ENCODE measurements at places on chromosomes 7 and 10.
A peak's percentile ranks its signal among the peaks of the same experiment; 100 is the strongest.

DNA sequence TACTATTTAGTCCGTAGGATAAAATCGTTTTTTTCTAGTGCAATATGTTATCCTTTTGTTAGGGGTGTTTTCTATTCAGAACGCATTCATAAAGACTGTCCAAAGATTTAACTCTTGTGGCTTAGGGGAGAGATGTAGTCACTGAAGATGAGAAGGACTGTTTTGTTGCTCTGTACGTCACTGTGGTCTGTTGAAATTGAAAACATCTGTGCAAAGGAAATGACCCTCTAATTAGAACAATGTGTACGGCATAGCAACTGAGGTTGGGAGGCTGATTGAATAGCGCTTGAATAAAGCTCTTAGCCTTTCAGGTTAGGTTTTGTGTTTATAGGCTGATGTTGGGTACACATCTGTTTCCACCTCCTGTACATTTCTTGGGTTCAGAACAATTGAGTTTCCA is 453.4 kb upstream of the AKR1E2 start:
- DNase-seq, result peak; percentile 91

- DNase-seq, result no peak
Measured at GRCh38 chr10:117237401-117237991, 3.4 kb upstream of the SLC18A2 start.

DNA sequence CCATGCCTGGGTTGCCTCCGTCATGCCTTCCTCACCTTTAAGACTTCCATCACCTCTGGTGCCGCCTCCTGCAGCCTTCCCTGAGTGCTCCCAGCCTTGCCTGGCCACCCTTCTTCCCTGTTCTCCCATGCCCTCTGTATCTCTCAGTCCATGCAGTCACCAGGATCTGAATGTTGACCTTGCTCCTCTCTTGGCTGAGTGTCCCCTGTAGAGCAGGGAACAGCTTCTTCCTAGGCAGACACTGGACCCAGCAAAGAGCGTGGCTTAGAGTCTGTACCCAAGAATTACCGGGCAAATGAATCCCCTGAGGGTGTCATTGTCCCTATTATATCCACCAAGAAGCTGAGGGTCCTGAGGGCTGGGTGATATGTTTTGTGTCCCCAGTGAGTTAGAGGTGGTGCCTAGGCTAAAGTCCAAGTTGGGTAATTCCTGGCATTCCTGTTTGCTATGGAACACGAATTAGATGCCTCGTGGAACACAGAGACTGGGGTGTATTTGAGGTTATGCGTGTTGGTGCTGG is 505.6 kb downstream of the RPS24 start:
- DNase-seq, result no peak

DNA sequence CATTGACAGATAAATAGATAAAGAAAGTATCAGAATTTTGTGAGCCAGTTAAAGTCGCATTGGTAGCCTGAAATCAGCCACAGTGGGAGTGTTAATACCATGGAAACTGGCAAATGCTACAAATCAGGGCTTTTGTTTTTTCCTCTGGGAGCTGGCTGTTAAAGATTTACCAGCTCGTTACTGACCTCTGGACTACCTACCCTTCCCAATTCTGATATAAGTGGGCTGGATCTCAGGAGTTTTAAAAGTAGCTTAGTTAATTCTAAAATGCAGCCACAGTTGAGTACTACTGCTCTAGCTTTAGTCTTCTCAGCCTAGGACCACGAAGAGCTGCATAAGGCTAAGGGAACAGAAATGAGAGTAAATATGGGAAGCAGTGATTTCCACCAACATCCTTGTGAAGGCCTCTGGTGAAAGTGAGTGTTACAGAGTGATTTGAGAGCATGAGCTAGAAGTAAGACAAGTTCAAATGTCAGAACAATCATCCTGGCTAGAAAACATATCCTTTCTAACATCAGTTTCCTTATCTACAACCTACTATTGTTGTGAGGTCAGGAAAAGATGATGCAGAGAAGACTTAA is 53.2 kb downstream of the A1CF start:
- DNase-seq, result no peak

DNA sequence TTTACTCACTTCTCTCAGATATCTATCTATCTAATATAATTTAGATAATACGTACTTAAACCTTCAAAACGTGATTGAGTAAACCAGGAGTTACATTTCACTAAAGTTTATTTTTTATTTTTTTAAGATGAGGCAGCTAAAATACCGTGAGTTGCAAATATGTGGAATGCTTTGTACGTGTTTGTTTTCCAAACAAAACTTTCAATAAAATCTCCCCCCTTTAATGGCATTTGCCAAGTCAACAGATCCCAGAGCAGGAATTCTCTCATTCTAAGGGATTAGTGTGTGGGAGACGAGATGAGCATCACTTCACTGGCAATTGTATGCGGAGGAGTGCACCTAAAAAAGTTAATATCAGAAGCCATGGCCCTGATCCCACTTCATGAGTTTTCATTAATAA is 53.7 kb upstream of the MAGI2 start:
- no peak for DNase-seq

DNA sequence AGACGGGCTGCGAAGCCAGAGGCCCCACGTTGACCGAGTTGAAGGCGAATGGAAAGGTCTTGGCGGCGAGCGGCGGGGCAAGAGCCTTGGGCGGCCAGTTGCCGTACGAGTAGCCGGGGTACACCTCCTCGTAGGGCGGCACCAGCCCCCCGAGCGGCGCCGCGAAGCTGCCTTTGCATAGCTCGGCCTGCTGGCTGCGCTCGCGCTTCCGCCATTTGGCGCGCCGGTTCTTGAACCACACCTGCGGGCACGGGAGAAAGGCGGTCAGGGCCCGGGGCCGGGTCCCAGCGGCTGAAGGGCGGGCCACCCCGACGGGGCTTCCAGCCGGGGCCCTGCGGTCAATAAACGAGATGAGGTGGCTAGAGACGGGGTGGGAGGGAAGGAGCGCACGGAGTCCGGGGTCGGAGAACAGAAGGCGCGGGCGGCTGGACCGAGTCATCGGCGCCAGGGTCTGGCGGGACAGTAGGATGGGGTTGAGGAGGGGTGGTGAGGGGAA is 4.8 kb downstream of the ELOVL3 start:
- DNase-seq, result no peak

DNA sequence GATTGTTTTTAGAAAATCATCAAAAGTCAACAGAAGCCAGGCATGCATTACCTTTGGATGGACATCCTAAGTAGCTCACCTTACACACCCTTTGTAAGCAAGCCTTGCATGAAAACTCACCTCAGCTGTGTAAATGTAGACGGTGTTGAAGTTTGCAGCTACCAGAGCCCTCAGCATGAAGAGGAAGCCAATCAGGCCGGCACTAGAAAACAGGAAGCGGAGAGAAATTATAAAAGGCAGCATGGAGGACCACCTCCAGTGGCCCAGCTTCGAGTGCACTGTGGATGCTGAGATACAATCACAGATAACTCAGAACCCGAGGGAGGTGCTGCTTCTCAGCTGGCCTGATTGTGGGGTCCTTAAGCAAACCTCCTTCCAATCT is 75.3 kb downstream of the SVOPL start:
- DNase-seq, result no peak

- no peak for DNase-seq
Measured at GRCh38 chr10:79433324-79434222, 11.9 kb downstream of the ZCCHC24 start.

DNA sequence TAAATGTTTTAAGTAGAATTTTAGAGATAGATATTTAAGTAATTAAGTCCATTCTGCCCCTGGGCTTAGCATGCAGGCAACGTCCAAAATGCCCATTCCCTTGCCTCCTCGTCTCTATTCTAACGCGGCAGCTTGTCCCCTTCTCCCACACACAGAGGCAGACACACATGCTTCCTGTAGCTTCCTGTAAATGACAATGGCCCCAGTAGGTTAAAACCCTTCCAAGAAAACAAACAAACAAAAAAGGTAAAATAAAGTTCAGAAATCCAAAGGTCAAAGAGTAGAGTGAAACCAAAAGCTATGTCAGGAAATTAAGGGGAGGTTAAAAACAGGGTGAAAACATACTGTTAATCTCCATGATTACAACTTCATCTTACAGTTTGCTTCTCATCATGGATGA is 857.6 kb downstream of the GATA3 start:
- DNase-seq, result no peak

DNA sequence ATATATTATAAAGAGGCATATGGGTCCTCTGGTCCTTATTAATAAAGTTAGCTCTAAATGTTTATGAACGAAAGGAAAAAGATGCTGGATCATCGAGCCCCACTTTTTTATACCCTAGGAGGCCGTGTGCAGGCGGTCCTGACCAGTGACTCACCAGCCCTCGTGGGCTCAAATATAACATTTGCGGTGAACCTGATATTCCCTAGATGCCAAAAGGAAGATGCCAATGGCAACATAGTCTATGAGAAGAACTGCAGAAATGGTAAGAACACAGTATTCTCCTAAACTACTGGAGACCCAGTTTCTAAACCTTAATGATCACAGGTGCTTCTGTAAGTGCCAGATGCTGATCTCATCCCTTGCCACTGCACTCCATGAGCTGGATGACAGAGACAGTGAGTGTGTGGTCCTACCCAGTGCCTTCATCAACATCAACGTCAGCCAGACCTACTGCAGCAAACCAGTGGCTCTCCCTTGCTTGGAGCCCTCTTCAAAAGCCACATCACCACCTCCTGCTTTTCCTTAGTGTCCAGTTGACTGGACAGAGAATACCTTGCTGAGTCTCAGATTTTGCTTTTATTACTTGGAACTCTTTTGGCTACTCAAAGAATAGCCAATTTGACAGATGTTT is 7.6 kb downstream of the GPNMB start:
- no peak for DNase-seq

DNA sequence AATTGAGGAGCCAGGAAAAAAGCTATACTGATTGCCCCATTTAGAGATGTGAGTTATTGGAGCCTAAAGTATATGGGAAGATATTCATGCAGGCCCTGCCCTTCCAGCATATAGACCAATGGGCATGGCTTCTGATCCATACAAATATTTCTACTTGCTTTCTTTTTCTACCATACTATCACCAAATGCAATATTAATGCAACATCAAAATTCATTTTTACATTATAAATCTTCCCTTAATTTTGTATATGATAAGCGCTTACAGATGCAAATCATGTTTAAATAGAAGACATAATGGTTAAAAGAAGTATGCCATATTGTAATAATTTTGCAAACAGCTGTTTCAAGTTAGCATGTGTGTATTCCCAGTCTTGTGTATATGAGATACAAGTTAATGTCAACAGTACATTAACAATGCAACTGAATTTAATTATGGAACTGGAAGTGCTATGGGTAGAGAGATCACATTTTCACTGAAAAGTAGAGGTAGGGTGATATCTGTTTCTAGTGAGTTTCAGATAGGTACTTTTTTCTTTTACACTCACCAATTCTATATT is 24.6 kb upstream of the WNT16 start:
- no peak for DNase-seq

DNA sequence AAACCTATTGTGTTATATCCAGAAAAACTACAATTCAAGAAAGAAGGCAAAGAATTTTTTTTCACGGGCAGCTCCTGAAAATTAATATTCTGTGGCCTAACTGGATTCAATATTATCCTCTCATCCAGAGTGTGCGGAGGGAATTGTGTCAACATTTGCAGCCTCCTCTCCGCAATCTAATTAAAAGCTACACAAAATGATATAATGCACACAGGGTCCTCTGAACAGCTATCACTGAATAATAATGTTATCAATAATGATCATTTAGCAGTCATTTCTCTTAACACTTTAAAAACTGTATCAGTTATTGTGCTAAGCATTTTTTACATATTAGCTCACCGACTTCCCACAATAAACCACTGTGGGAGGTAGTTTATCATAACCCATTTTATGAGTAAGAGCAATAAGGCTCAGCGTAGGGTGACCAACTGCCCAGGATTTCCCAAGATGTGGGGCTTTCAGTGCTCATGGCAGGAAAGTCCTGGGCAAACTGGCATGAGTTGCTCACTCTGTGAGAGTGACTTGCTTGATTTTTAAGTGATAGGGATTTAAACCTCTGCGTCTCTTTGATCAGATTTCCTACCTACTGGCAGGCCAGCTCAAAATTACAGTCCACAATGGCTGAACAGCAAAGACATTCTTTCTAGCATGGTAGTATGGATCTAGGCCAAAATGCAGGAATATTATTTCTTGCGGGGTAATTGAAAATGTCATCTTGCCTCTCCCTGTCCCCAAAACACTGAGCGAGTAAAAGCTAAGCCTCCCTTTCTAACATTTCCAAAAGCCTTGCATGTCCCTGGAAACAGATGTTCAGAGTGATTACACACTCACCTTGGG is 65.7 kb downstream of the AOAH start:
- peak; percentile 76 for DNase-seq

DNA sequence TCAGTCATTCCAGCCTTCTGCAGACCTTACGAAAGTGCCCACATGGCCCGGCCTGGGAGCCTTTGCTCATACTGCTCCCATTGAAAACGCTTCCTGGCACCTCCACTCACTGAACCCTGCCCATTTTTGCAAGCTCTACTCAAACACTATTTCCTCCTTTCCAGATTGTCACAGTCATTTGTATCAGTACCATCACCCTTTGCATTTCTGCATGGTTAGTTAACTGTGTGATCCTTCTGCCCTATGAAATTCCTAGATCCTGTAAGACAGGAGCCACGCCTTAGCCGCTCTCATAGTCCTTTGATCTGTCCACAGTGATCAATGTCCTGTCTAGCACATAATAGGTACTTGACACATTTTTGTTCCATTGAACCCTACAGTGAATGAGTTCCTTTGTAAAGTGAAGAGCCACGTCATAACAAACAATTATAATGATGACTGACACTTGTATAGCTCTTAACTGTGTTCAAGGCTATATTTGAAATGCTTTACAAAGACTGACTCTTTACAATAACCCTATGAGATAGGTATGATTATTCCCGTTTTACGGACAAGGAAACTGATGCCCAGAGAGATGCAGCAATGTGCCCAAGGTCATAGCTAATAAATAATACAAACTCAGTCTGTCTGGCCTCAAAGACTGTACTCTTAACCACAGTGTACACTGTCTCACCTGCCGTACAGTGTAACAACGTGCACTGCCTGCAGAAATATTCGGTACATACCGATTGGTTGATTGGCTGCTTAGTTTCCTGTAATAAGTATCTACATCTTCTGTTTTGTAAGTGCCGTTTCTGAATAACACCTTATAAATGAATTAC is 16.6 kb upstream of the ITIH2 start:
- no peak for DNase-seq

DNA sequence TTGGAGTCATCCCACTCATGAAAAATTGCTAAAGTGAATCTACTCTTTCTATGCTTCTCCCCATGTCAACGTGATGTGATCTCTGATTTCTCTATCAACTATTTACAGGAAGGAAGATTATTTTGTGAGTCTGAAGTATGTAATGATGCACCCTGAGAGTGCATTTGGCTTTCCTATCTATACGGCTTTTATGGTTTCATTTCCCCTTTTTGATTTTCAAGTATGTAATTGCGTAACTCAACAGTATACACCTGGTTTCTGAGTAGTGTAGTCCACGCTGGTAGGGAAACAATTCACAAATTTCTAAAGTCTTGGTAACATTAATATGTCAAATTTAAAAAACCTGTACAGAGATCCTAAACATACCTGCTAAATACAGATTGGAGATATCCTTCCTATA is 194.7 kb upstream of the SEMA3A start:
- no peak for DNase-seq

DNA sequence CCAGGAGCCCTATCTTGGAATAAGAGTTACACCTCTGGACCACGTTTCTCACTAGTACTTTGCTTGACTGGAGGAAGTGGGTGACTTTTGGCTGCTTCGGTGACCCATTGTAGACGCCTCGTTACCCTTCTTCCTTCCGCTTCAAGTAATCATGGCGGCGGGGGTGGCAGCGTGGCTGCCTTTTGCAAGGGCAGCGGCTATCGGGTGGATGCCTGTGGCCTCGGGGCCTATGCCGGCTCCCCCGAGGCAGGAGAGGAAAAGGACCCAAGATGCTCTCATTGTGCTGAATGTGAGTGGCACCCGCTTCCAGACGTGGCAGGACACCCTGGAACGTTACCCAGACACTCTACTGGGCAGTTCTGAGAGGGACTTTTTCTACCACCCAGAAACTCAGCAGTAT is 1.5 kb downstream of the KCND2 start:
- DNase-seq, result no peak
